ENCODE measurements at places on chromosomes 7 and 10.

DNA sequence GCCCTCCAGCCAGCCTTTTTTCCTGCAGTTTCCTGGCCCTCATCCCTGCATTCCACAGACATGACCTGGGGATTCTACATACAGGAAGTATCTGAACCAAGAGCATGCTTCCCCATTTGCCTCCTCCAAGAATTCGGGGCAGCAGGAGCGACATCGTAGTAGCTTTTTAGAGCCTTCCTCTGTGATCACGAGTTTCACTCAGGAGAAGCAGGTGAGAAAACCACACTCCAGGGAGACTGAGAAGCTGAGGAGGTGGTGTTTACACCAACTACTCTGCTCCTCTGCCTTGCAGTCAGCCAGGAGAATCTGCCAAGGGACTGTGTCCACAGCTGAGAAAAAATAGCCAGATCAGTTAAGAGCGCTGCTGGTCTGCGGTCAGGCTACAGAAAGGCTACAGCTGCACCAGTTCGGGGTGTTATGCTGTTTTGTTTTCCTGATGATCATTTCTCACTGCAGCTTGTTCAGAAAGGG, 54.1 kb downstream of the HSPA12A start:
- no peak for DNase-seq

GRCh38 chr10:86569335-86569734, 47.7 kb upstream of the WAPL start:
- no peak for DNase-seq

DNA sequence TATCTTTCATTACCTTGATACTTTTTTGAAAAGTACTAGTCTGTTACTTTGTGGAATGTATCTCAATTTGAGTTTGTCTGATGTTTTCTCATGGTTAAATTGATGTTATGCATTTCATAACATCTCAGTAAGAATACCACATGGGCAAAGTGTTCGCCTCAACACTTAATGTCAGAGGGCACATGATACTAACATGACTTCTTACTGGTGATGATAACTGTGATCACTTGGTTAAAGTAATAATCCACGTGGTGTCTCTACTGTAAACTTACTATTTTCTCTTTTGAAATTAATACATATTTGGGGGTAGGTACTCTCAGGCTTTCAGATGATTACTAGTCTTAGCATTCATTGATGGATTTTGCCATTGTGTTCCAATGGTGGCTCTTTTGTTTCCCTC, 2.2 kb downstream of the SDHAF3 start:
- no peak for DNase-seq

DNA sequence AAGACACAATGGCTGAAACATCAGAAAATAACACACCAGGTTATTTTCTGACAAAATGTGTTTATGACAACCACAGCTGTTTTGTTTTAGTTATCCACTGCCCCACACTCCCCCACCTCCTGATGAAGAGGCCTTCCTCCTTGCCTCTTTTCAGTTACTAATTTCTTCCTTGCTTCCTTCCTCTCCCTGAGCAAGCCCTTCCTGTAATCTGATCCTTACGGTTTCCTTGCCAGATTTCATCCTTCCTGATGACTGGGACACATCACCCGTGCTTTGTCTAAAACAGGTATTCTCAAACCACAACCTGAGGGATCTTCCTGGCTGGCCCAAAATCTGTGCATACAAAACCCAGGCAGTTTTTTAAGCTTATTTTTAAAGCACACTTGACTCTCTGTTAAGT, 39.4 kb downstream of the CHST15 start:
- DNase-seq: peak; percentile 47

DNA sequence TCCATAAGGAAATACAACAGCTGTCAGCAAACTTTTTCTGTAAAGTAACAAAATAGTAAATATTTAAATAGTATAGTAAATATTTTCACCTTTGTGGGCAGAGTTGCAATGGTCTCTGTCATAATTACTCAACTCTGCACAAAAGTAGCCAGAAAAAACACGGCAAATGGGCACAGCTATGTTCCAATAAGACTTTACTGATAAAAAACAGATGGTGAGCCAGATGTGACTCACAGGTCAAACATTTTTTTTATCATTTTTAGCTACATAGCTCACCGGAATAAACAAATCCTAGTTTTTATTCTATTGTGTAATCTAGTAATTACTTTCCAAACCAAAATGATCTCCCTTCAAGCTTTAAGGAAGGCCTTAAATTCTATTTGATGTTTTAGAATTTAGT, 55.3 kb downstream of the NCAPG2 start:
- peak; percentile 97 for DNase-seq

- no peak for DNase-seq
These were observed 58.6 kb downstream of the LAMB4 start for GRCh38 chr7:108071551-108071950.

DNA sequence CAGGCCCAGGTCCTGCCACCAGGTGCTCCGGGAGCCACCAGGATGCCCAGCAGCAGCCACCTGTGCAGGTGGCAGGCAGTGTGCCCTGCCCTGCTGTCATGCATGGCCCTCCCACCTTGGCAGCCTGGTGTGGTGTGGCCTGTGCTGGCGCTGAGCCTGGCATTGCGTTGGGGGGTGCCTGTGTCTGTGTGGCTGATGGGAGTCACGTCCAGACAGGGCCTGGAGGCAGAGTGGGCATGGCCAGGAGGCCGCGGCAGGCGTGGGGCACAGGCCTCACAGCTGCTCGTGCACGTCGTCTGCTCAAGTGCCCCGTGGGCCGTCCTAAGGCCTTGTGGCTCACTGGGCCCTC, 8.7 kb downstream of the TTYH3 start:
- no peak for DNase-seq

Data from adipocyte (in vitro differentiated cells).